Skin of body (tissue), 3 donors: ENCODE measurements at places on chromosomes 13 and 19. TPM values are rescaled to one million over a fixed set of nuclear protein-coding genes. Genes with fewer than 3 reads are reported as not detected.
A peak's percentile ranks its signal among the peaks of the same experiment; 100 is the strongest.

DNA sequence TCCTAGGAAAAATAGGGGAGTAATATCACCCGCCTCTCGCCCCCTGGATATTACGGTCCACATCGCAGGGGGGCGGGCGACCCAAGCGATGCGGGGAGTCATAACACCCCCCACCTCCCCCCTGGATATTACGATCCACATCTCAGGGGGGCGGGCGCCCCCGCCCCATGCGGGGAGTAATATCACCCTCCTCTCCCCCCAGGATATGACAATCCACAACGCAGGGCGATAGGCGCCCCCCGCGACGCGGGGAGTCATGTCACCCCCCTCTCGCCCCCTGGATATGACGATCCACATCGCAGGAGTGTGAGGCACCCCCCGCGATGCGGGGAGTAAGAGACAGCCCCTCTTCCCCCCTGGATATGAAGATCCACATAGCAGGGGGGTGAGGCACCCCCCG lies 684.4 kb upstream of the PCDH9 start:
- no peak for DNase-seq

- no peak for DNase-seq
Observed at GRCh38 chr13:97521726-97522125, 87.8 kb downstream of the RAP2A start.

GRCh38 chr19:18761531-18762110 lies 29.5 kb downstream of the COMP start:
- DNase-seq = no peak

GRCh38 chr13:49063497-49063896 lies 87.8 kb downstream of the FNDC3A start:
- DNase-seq = no peak

GRCh38 chr19:36707134-36707533 lies 19.7 kb downstream of the ZNF567 start:
- DNase-seq = no peak

DNA sequence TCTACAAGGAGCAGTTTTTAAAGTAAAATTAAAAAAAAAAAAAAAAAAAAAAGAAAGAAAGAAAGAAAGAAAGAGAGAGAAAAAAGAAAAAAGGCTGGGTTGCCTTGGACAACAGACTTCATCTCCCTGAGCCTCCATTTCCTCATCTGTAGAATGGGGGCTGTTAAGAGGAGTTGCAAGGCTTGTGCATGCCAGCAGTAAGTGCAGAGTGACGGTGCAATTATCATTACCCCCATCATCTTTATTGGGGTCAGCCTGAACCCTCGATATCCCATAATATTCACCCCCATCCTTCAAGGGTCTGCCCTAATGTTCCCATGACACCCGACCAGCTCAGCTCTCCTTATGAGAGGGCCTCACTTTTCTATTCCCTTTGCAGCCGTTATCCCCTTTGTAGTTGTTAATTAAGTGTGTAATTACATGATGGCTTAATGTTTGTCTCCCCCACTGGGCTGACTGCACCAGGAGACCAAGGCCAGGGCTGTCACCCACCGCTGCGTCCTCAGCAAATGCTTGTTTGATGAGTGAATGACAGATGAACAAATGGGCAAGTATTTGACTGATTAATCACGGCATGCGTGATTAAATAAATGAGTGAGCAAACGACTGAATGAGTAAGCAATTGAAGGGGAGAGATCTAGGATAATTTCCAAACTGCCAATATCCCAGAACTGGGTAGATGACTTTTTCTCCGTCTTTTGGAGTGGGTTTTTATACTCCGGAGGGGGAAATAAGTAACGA lies 10.1 kb downstream of the FOSB start:
- peak; percentile 27 for DNase-seq

DNA sequence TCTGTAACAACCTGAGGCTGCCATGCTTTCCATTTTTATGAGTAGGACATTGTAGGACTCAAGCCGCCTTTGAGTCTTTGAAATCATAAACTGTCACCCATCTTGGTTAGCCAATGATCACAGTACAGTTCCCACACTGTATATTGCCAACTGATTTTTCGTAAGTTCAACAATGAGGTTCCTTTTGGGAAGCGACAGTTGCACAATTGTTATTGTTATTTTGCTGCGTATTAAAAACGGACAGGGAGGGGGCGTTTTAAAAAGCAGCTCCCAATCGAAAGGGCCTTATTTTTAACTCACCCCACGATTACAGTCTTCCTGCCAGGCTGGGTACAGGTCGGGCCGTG lies 601 bp downstream of the SLC46A3 start:
- no peak for DNase-seq

- no peak for DNase-seq
Observed at GRCh38 chr13:73162912-73163911, 104.4 kb downstream of the KLF5 start.

DNA sequence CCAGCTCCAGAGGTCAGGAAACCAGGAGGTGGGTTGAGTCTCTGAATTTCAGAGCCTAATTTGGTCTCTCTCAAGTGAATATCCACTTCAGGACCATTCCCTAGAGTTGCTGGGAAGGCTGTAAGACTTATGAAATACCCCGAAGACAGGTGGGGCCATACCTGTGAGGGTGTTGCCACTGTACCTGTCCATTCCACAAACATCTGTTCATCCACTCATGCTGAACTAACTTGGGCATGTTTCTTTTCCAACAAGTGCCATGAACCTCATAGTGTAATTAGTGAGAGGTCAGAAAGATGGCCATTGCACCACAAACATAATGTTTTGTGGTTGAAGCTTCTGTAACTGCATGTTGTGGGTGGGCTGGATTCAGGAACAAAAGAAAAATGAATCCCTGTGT lies 7.8 kb downstream of the ILF3 start:
- no peak for DNase-seq

- DNase-seq = no peak
Observed at GRCh38 chr13:102907886-102908515, 62.2 kb downstream of the ERCC5 start.

The SIGLEC12 gene
- not detected for total RNA-seq

The ZNF599 gene
- 3.8 TPM for total RNA-seq

The OR10H1 gene
- not detected for total RNA-seq

The GRK1 gene
- not detected for total RNA-seq
